ENCODE measurements at places on chromosomes 5 and 9.

DNA sequence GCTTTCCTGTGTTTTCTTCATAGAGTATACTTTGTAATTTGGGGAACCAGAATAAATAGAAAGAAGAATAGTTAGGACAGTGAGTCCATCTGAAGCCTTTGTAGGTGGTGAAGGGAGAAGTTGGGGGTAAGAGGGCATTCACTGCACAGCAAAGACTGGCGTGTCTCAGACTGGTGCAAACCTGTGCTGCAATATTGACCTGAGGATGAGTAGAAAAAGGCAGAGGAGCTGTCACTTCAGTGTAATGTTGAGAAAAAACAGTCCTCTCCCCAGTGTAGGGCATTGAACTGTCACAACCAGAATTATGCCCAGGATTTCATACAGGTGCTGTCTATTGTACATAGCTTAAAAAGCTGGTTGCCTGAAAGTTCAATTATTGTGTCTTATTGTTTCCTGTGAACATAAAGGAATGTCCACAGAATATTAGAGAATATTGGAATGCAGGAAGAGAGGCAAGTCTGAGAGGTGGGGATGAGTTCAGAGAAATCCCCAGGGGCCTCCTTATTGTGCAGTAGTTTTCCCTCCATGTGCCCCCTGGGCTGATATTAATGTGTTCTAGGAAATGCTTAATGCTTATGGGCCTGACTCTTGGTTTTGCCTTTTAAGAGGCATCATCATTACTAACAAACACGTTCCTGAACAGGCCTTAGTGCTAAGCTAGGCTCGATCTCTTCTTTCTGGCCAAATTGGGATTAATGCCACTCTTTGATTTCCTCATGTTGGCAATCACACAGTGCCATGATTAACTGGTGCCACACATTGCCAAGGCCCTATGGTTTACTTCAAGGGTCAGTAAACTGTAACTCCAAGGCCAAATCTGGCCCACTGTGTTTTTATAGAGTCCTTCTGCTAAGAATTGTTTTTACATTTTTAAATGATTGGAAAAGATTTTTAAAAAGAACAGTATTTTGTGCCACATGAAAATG lies 34.0 kb downstream of the DAPK1 start:
- DNase-seq, result no peak

- DNase-seq, result no peak
These were observed 8.5 kb upstream of the NEURL1B start for GRCh38 chr5:172632346-172633092.

DNA sequence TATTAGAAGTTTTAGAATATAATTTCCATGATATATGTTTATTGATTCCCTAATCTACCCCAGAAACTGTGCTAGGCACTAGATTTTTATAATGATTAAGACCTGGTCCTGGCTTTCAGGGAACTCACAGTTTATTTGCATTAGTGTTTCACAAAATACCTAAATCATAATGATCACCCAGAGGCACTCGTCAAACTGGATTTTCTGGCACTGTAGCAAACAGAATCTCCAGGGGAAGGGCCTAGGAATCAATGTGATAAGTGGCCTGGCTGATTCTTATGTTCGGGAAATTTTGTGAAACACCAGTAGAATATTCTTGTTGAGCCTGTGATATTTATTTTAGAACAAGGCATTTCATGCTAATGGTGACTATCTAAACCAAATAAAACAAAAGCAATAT lies 37.4 kb upstream of the SRP19 start:
- DNase-seq, result no peak

- DNase-seq, result no peak
These were observed 42.2 kb upstream of the FCN1 start for GRCh38 chr9:134959971-134960310.

- no peak for DNase-seq
These were observed at the start of gene ZNF454 for GRCh38 chr5:178940569-178941360. ZNF454 (plus strand) TSS chr5:178941198; CDS start chr5:178942792, 1,594 bp downstream.

- peak; percentile 37 for DNase-seq
These were observed 163.9 kb downstream of the CEMIP2 start for GRCh38 chr9:71604197-71605063.

DNA sequence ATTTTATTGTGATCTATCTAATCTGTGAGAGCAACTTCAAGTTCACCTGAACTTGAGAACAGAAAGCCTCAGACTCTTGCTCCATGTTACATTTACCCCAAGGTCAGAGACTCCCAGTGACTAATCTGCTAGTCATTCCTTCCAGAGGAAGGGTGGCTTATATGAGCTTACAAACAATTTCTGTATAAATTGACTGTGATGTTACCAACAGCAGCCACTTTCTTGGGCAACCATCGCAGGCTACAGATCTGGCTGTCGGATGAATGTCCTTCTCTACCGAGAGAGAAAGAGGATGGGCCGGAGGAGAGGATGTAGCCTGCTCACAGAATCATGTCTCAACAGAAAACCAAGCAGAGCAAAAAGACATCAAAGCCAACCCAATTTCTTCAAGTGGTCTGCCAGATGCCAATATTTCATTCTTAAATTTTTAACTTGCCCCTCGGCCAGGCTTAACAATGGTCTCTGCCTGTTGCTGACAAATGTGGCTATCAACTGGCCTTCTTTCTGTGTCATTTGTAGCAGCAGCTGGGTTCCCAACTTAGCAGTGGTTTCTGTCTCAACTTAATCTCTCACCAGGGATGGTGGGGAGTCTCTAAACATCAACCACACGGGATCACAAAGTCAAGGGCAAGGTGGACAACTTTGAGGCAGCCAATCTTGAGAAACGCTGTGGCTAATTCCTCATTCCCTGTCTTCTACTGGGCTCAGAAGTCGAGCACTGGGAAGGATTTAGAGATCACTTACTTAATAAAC lies 81.3 kb downstream of the RAPGEF1 start:
- peak; percentile 91 for DNase-seq

DNA sequence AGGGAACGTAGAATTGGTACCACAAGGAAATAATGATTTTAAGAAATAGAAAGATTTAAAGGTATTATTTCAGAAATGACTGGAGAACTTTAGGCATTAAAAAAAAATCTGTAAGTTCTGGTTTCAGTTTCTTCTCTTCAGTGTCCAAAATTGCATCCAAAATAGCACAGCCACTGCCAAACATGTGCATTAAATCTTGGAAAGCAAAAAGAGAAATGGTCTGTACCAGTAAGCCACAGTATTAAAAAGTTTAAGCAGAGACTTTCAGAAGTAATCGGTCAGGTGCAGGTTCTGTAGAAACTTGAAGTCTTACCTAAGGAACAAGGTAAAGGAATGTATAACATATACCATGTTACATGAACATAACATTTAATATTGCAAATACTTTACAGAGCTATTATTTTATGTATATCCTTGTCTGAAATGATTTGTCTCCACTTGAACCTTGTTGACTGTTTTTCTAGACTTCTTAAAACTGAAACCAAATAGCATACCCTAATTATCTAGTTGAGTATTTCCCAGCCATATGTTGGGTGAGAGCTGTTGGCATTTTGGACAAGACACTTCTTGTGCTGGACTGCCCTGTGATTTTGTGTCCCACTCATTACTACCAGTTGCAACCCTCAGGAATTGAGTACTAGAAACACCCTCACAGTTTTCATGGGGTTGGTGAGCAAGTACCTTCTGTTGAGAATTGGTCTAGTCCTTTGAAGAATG lies 32.1 kb downstream of the NIPBL start:
- DNase-seq, result no peak

DNA sequence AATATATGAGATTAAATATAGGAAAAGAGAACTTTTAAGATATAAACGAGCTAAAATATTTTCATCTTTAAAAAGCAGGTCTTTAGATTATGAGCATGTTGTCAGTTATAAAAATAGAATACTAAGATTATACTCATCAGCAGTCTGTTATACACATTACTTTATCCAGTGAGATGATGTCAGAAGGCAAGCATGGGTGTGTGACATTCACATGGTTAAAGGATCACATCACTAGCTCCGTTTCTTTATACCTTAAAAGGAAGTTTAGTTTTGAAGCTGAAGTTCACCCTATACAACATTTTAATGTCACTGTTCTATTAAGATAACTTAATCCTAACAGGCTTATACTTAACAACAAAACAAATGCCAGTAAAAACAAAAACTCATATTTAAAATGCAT lies 59.6 kb downstream of the RICTOR start:
- no peak for DNase-seq

DNA sequence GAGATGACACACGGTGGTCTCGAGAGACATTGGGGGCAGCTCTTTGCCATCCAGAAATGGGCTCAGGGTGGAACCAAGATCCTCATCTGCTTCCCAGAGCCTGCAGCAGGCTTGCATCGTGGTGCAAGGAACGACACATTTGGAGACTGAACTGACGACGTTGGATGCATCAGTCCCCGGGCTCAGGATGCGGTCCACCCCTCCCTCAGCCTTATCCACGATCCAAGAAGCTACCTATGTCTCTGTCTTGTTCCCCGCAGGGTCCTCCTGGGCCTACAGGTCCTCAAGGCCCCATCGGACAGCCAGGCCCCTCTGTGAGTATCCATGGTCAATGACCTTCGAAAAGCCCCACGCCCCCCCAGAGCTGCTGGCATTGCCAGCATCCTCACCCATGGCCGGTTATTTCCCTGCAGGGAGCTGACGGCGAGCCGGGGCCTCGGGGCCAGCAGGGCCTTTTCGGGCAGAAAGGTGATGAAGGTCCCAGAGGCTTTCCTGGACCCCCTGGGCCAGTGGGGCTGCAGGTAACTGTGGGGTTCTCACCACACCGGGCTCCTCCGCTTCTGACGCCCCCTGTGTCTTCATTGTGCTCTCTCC lies 69.4 kb upstream of the FCN2 start:
- peak; percentile 66 for DNase-seq

- no peak for DNase-seq
These were observed 236.2 kb downstream of the SAXO1 start for GRCh38 chr9:18796696-18797270.

DNA sequence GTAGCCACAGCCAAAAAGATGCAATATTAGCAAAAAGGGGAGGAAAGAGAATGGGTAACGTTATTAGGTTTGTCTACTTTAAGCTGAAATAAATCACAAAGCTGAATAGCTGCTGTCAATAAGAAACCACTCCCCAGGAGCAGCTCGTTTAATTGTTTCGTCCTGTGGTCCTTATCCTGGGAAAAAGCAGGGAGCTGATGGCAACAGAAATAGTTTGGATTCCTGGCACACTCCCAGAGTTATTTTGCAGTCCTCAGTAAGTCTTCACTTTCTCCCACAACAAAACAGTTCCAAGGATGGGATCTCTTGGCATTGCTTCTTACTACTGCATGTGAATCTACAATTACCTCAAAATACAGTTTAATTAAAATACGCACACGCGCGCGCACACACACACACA lies 28.8 kb downstream of the FRMD3 start:
- no peak for DNase-seq

- no peak for DNase-seq
These were observed 1.2 kb downstream of the IER5L start for GRCh38 chr9:129176701-129177442.

DNA sequence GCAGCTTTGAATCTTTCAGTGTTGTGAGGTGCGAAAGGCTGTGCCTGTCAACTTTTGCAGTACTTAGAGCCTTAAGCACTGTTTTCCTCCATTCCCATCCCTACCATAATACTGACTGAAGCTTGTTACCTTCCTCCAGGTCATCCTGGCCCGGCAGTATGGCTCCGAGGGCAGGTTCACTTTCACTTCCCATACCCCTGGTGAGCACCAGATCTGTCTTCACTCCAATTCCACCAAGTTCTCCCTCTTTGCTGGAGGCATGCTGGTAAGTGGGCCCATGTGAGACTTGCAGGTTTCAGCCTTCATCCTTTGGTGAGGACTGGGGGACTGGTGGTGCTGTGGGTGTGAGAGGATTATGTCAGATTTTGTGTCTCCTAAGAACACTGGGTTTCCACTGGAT lies 1.5 kb downstream of the TMED9 start:
- DNase-seq, result no peak

GRCh38 chr5:93201061-93201460 lies 380.0 kb downstream of the NR2F1-AS1 start:
- no peak for DNase-seq

GRCh38 chr9:95073042-95073607 lies 244.4 kb downstream of the FANCC start:
- DNase-seq, result peak; percentile 27

DNA sequence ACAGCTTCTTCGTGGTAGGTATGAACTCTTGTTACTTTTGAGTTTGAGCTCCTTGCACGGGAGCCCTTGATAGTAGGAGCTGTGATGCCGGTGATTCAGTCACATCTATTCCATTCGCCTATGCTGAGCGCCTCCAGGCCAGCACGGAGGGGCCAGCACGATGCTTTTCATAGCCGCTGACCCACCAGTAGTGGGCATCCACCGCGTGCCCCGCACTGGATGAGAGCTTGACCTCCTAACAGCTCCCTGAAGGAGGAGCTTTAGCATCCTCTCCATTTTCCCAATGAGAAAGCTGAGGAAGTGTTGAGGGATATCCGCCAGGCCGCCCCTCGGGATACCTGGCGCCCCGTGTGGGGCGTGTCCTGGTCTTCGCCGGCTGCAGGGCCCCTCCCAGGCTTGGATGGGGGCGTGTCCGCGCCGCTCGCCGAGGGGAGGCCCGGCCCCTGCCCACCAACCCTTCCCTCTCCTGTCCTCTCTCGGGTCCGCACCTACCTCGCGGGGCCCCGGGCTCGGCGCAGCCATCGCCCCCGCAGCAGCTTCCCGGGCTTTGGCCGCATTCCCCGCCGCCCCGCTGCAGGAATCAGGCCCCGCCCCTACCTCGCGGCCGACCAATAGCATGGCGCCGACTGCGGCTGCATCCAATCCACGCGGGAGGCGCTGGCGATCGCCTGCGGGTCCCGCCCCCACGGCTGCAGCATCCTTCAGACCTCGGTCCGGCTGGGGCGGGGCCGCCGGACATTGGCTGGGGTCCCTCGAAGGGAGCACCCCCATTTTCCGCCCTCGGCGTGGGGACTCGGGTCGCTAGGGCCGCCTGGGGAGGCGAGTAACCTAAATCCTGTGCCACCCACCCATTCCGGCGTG lies at the start of gene PIP5KL1:
TSS of gene PIP5KL1 (minus strand) at position 547 of the 861 bp plus-strand sequence. CDS start at position 522, 25 bp downstream.
- DNase-seq, result peak; percentile 79

GRCh38 chr5:56588636-56589480 lies 226.5 kb upstream of the MAP3K1 start:
- DNase-seq, result no peak

GRCh38 chr9:38082446-38083287 lies 13.6 kb upstream of the SHB start:
- no peak for DNase-seq

- DNase-seq, result peak; percentile 86
These were observed 294.2 kb upstream of the PTGER4 start for GRCh38 chr5:40385544-40385943.

GRCh38 chr9:114033397-114034103 lies 44.5 kb downstream of the AMBP start:
- peak; percentile 18 for DNase-seq
